Prostate gland (tissue), 2 donors: ENCODE measurements at places on chromosomes 6 and 20. TPM values are rescaled to one million over a fixed set of nuclear protein-coding genes. Genes with fewer than 3 reads are reported as not detected.

- no peak for DNase-seq
These were observed 100.0 kb upstream of the MAN1A1 start for GRCh38 chr6:119449331-119450156.

The TSPO2 gene
- not detected for total RNA-seq

DNA sequence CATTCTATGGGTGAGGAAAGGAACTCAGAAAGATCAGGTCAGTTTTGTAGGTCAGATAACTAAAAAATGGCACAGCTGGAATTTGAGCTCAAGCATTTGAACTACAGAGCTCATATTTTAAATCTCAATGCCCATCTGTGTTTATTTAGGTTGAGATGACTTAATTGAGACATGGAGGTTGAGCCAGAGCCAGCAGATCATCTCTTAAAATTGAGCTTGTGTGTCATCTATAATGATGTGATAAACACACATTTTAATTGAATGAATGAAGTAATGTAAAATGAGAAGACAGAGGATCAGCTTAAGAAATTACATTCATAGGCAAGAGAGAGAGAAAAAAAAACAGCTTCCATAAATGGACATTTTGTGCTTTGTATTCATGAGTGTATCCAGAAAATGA is 3.7 kb downstream of the MANEA start:
- no peak for DNase-seq

- DNase-seq = peak; percentile 26
These were observed 11.4 kb downstream of the SYNGAP1 start for GRCh38 chr6:33430991-33431879.

DNA sequence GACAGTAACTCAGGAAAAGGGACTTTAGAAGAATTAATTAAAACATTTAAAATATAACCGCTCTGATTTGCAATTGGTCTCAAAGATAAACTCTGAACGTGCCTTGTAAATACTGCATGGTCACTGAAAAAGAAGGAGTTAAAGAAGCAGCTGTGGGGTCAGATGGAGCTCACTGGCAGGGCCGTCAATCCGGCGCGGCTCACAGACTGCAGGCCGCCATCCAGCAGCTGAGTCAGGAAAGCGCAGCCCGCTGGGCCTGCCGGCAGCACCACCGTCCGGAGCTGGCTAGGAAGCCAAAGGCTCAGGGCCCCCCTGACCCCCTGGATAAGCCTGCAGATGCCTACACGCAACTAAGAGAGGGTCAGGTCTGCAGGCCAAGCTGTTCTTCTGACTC is 54.2 kb upstream of the FRMD1 start:
- no peak for DNase-seq

The CD109 gene
- total RNA-seq = 6.0 TPM

GRCh38 chr20:14780508-14780907 is 443.1 kb upstream of the FLRT3 start:
- no peak for DNase-seq

- no peak for DNase-seq
These were observed 31.4 kb upstream of the CEP162 start for GRCh38 chr6:84258866-84259265.

DNA sequence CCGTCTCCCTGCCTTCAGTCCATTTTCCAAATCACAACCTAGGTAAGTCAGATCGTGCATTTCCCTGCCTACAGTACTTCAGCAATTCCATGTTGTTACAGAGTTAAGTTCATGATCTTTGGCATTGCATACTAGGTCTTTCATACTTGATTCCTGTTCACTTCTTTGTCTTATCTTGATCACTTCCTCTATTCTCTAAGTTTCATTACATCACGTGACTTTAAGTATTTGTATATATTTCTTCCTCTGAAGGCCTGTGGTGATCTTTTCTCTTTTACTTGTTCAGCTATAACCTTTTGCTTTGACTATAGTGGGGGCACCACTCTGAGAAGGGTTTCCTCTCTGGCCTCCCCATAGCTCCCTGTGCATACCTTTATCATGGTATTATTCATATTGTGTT is 100.2 kb downstream of the TRMT11 start:
- no peak for DNase-seq

DNA sequence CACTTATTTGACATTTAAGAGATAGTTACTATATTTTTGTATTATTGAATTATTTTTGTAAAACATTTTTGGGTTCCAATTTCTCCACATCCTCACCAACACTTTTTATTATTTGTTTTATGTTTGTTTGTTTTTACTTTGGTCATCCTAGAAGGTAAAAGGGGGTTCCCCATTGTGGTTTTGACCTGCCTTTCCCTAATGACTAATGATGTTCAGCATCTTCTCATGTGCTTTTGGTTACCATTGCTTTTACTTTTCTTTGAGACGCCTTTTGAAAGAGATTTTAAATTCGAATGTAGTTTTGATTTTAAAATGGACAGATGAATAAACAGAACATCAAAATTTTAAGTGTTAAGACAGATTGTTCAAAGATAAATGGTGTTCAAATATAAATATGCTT is 46.9 kb downstream of the AK9 start:
- DNase-seq = no peak

The BTNL2 gene
- not detected for total RNA-seq

- no peak for DNase-seq
These were observed 686.6 kb upstream of the GJE1 start for GRCh38 chr6:141445928-141446628.

- DNase-seq = no peak
These were observed 131.6 kb upstream of the TOP1 start for GRCh38 chr20:40896814-40897700.

The KATNA1 gene
- 12.8 TPM for total RNA-seq

- no peak for DNase-seq
These were observed 2.3 kb downstream of the CCND3 start for GRCh38 chr6:41939176-41939847.
